CD8-positive, alpha-beta memory T cell (primary cell): ENCODE measurements at places on chromosomes 2 and 18. TPM values are rescaled to one million over a fixed set of nuclear protein-coding genes. Genes with fewer than 3 reads are reported as not detected.

- DNase-seq: no peak
These were observed 45.9 kb downstream of the RPIA start for GRCh38 chr2:88737385-88737784.

DNA sequence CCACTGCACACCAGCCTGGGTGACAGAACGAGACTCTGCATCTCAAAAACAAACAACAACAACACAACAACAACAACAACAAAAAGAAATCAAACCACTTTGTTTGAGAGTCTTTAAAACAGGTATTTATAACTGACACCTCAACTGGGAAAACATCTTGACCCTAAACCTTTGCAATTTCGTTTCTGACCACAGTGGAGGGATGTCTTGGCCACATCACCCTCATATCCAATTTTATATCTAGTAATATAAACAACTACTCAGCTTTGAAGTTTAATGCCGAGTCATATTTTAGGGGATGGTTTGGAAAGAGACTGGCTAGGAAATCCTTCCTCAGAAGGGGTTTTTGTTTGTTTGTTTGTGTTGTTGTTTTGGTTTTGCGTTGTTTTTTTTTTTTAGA is 37.8 kb upstream of the RMDN2 start:
- DNase-seq: no peak

DNA sequence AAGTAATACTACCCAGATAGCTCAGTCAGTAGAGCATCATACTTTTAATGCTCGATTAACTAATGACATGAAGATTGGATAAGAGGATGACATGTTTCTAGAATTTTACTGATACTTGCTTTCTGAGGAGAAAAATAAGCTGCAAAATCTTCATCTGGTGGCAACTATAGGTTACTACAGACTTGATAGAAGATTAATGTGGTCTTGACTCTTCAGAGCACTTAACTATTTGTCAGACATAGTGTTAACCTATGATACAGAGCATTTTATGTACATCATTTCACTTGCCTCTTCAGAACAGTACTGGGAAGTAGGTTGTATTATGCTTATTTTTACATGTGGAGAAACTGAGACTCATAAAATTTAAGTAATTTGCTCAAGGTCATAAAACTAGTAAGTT is 83.9 kb downstream of the UBR3 start:
- no peak for DNase-seq

DNA sequence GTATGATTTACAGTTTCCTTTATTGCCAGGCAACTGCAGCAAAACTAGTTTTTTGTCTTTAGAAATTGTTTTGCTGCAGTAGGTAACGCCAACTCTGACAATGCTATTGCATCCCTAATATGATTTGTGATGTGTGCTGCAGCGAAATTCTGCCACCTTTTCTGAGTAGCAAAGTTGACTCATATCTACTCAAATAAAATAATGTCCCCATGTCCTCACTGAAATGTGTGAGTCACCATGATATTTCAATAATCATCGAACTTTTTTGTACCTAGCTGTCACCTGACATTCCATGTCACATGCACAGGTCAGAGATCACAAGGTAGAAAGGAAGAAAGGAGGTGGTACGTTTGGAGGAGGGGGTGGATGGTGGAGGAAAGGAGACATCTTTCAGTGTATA is 205.0 kb downstream of the RAD51AP2 start:
- DNase-seq: no peak

FBXO15 gene
- total RNA-seq: 0.77 TPM

DNA sequence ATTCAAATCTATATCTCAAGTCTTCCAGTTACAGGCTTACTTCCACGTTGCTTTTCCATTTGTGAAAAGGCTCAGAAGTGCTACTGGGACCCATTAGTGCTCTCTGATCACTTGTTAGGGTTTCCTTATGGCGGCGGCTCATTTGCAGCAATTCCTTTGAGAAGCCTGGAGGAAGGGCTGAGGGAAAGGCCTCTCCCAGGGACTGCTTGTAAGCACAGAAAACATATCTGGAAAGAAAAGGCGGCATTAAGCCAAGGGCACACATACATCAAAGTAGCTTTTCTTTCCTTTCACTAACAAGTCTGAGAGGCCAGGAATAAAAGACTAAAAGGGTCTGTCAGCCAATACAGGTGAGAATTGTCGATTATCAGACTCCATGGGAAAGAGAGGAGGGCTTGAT is 39.4 kb upstream of the ITGB6 start:
- no peak for DNase-seq

DNA sequence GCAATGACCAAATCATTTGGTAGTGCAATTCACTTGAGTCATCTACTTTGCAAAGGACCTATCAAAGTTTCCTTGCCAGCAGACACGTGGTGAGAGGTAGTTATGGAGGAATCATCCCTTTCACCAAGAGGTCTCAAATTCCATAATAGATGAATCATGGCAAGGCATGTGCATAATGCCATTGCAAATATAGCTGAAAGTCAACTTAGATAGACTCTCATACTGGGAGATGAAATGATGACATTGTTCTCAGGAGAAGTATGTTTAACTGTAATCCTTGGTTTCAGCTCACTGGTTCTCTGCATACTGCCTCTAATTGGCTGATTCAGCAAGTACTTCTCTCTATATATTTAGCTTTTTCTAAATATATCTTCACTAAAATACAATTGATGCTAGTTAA is 57.2 kb downstream of the CALCRL start:
- DNase-seq: no peak

GRCh38 chr2:134334542-134335353 is 80.9 kb downstream of the MGAT5 start:
- no peak for DNase-seq
